Activated CD4-positive, alpha-beta T cell treated with anti-CD3 and anti-CD28 coated beads, Interleukin-2, amount 50 U/mL, for 16 hours (primary cell): ENCODE measurements at places on chromosomes 4 and X.

DNA sequence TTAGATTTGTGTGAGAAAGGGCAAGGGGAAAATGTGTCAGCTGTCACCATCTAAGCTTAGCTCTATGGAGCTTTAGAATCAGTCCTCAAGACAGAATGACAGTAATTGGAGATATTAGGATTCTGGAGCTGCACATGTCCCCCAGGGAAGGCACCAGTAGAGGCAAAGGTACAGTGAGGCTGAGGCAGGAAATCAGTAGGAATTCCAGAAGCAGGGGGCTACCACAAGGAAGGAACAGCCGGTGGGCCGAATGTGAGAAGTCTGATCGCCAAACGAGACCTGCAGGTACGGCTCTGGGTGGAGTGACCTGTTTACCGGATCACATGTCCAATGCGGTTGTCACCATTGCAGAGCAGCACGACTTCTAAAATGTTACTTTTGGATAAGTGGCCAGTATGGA lies 52.6 kb downstream of the RNF150 start:
- no peak for DNase-seq

DNA sequence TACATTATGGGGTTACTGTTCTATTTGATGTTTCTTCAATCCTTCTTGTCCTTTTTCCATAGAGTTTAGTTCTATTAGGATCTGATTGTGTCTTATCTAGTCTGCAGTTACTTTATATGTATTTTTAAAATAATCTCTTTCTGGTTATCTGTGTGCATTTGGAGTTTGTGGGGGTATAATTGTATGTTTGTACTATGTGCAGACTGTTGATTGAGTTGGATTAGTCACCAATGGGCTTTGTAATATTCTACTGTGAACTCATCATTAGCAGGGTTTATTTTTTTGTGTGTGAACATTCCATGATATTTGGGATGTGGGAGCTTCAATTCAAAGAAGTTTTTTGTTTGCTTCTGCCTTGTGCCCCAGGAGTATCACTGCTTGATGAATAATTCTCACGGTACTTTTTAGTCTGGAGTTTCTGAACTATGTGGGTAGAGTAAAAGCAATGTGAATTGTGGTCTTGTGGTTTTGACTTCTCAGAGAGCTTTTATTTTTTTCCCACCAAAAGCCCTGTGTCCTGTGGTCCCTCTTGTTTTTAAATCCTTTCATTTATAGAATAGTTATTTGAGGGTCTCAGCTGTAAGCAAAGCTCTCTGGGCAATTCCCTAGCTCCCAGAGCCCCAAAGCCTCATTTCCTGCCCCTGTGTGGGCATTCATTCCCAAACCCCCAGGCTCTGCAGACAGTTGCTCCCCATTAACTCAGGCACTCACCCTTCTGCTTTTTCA lies 127.8 kb downstream of the PHKA2 start:
- DNase-seq = no peak

- no peak for DNase-seq
Observed at GRCh38 chr4:109973529-109973905, 60.8 kb downstream of the EGF start.

GRCh38 chrX:35090801-35091200 lies 148.2 kb downstream of the FAM47B start:
- no peak for DNase-seq

GRCh38 chr4:17068891-17069290 lies 170.4 kb upstream of the LDB2 start:
- no peak for DNase-seq

GRCh38 chr4:48290146-48290772 lies 20.6 kb upstream of the TEC start:
- DNase-seq = no peak

GRCh38 chr4:107799669-107800450 lies 24.9 kb upstream of the SGMS2 start:
- no peak for DNase-seq

DNA sequence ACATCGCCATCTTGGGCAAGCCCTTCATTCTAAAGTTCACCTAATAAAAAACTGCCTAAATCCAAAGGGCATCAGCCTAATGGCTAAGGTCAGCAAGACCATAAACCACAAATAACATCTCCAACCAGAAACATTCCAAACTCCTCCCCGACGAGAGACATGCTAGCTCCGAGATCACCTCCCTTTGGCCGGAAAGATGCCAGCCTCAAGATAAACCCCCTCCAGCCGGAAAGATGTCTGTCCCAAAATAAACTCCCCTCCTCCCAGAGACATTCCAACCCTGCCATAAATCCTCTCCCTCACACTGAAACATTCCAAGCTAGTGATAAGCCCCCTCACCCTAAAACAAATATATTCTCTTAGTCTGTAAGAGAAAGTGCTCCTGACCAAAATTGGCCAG lies 13.3 kb upstream of the DYNLT3 start:
- no peak for DNase-seq

DNA sequence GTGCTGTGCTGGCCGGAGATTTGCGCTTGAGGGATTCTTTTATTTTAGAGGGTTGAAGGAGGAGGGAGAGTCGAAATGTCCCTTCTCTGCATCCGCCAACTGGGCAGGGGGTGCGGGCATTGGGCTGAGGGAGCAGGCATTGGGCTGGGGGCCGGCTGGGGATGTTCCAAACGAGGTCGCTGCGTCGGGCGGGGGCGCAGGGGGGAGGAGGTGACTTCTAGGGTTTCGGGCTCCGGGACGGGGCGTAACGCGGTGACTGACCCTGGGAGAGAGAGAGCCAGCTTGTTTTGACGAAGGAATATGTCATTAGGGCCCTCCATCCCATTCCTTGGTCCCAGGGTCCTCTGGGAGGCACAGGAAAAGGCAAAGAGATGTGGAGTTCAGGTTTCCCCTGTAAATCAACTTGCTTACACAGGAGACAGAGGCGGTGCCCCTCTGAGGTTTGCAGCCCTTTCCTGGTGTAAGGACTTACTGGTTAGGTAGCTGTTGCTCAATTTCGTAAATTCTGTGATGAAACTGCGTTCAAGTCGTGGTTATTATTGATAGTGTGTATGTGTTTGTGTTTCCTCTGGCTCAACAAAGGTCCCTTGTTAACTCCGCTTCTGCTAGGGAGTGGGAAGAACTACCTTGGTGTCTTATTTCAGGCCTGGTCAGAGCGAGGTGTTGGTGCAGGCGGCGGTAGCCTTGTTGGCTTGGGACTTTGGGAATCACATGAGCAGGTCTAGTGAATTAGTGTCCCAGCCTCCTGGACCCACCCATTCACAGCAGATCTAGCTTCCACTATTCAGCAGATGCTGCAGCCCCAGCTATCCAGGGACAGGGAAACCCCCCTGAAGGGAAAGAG lies 716 bp downstream of the FHIP1A start:
- DNase-seq = no peak

- no peak for DNase-seq
Observed at GRCh38 chrX:47196098-47196497, 2.5 kb downstream of the UBA1 start.

GRCh38 chr4:61741327-61742096 lies 541.4 kb downstream of the ADGRL3 start:
- no peak for DNase-seq

DNA sequence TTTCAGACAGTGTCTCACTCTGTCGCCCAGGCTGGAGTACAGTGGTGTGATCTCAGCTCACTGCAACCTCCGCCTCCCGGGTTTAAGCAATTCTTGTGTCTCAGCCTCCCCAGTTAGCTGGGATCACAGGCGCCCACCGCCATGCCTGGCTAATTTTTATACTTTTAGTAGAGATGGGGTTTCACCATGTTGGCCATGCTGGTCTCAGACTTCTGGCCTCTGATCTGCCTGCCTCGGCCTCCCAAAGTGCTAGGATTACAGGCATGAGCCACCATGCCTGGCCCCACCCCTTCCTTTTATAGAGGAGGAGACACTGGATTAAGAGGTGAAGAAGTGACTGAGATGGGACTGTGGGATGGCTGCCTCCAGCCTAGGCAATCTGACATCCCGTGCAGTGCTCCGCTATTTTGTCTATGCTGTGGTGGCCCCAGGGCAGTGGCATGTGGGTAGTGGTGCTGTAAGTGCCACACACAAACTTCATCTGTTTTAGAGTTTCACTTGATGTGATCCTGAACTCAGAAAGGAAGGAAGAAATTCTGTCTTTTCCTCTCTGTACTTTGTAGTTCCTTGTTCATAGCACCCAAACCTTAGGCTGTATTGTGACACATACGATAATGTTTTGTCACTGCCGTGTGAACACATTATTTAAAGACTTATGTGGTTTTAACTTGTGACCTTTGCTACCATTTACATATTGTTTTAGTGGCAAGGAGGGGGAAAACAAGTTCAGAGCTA lies 48.9 kb downstream of the FNIP2 start:
- no peak for DNase-seq

- peak; percentile 71 for DNase-seq
Observed at GRCh38 chr4:15755321-15756155, 22.6 kb upstream of the CD38 start.

DNA sequence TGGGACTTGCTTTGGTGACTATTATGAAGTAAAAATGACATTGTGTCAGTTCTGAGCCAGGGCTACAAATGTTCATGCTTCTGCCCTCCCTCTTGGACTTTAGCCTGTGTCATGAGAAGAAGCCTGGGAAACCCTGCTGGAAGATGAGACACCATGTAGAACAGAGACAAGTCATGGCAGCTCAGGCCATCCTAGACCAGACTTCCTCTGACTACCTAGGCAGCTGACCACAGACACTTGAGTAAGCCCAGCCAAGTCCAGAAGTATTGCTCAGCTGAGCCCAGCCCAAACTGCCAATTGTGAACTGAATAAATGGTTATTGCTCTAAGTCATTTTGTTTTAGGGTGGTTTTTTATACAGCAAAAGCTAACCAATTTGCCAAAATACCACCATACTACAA lies 467.6 kb upstream of the CNKSR2 start:
- no peak for DNase-seq

- DNase-seq = no peak
Observed at GRCh38 chrX:134821370-134821769, 163.1 kb upstream of the PLAC1 start.

- DNase-seq = no peak
Observed at GRCh38 chr4:100166297-100167039, 23.8 kb downstream of the DDIT4L start.

DNA sequence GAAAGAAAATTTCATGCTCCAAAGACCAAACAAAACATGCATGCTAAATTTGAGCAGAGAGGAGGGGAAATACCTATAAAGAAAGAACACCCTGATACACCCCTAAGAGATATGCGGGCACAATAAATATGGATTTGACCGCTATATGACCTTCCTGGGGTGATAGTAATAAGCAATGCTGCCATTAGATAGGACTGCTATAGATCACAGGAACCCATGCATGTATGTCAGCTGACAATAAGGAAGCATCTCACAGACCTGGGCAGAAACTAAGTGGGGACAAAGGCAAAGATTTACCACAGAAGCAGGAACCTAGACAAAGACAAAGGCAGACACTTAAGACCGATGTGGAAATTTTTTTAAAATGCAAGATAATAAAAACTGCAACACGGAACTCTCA lies 21.3 kb downstream of the ZNF721 start:
- no peak for DNase-seq

- no peak for DNase-seq
Observed at GRCh38 chrX:40531056-40531826, 49.5 kb upstream of the ATP6AP2 start.

DNA sequence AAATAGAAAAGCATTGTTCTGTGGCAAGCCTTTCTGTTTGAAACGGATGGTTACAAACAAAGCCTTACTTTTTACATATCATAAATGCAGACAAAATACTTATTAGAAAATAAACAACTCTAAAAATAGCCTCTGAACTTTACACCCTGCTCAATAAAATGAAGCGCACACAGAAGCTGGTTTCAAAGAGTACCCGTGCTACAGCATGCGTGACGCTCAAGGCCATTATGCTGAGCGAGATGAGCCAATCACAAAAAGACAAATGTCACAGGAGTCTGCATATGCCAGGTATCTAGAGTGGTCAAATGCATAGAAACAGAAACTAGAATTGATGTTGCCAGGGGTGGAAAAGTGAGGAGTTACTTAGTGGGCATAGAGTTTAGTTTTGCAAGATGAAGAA lies 326.5 kb upstream of the GATB start:
- no peak for DNase-seq

- DNase-seq = no peak
Observed at GRCh38 chr4:185865901-185866328, 53.9 kb upstream of the SORBS2 start.

DNA sequence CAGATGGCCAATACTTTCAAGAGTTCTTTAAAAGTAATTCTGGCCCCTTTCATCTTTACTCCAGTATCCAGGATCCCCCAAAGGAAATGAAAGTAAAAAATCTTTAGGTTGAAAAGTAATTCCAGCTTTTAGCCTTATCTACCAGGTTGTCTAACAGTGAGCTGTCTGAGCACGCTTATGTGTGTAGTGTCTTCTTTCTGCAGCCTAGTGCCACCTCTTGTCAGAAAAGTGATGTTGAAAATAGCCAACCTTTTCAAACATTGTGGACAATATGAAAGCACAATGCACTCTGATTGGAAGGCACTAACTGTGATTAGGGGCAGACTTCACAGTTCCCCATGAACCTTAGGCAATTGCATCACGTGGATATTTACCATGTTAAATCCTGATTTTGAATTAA lies 92.1 kb downstream of the RELL1 start:
- no peak for DNase-seq

DNA sequence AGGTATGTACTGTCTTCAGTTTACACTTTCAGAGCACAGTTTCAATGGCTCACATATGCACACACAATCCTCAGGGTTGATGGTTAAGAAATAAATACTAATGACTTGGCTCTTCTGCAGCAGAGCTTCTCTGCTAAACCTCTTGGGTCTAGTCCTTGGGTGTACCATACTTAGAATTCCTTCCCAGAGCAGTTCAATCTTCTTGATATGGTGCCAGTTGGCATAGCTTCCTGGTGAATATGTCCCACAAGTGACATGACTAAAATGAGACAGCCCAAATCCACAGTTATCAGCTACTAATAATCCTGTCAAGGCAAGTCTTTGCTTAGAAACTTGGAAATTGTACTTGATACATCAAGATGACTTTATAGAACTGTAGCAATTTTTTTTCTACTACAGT lies 654.4 kb downstream of the IQCM start:
- no peak for DNase-seq

DNA sequence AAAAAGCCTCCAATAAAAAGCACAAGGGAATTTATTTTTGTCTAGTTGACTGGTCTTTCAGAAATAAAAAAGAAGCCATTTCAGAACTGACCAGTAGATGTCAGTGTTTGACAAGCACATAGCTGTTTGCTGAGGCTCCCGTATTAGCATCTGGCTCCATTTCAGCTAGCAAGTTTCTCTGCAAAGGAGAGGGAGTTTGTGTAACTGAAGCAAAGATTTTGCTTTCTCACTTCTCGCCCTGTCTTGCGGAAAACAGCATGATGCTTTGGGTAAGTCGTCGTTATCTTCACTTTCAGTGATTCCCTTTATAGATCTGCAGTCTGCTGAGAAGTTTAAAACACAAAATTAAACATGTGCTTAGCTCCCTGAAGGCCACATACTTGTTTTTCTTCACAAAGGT lies 85.5 kb downstream of the CT47B1 start:
- DNase-seq = peak; percentile 79

DNA sequence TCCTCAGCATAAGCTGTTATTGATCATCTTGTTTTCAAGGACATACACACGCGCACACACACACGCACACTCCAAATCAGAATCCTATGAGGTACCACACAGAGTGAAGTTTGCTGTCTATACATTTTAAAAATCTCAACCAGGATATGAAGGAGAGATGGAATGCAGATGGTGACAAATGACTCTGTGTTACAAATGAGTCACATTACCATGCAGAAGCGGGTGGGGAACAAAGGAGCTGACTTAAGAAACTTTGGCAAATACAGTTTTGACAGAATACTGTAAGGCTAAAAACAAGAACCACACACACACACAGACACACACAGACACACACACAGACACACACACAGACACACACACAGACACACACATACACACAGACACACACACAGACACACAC lies 81.7 kb downstream of the RELL1 start:
- DNase-seq = peak; percentile 42
